ENCODE measurements at places on chromosomes 12 and 14.

DNA sequence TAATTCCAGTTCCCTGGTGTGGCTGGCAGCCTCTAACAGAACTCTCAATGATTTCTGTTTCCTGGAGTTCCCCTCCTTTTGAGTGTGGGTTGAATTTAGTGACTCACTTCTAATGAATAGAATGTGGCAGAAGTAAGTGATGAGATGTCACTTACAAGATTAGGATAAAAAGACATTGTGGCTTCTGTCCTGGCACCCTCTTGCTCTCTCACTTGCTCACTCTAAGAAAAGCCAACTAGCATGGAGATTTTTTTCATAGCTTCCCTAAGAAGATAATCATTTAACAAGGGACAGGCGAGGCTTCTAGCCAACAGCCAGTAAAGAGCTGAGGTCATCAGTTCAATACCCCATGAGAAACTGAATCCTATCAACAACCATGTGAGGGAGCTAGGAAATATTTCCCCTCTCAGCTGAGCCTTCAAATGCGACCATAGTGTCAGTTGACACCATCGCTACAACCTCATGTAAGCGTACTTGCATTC is 156.7 kb downstream of the TMTC3 start:
- DNase-seq: no peak

GRCh38 chr12:12194206-12194605 is 72.6 kb downstream of the LRP6 start:
- no peak for DNase-seq

GRCh38 chr12:67048371-67048770 is 220.8 kb upstream of the CAND1 start:
- DNase-seq: no peak

- DNase-seq: peak; percentile 11
These were observed 8.8 kb upstream of the CHGA start for GRCh38 chr14:92914087-92914656.
